Germinal center (tissue), 1 donor: ENCODE measurements at places on chromosomes 6 and 20.
A peak's percentile ranks its signal among the peaks of the same experiment; 100 is the strongest.

- DNase-seq: no peak
These were observed 277.6 kb downstream of the CLIC5 start for GRCh38 chr6:45738057-45738455.

DNA sequence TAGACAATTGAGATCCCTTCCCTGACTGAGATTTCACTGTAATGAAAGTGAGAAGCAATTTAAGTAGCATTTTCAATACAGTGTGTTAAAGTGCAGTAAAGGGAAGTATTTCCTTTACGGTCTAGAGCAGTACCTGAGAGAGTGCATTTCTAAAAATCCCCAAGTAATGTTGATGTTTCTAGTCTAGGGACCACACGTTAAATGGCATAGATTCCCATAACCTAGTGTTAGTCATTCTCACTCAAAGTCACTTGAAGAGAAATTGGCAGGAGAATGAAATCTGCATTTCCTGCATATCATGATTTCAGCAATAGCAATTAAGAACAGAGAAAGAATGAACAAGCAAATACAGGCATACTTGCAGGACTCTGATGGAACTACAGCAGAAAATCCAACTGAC lies 67.9 kb downstream of the CGA start:
- no peak for DNase-seq

GRCh38 chr6:150184850-150185731 lies 42.2 kb downstream of the PPP1R14C start:
- peak; percentile 47 for DNase-seq

GRCh38 chr6:95244751-95245150 lies 332.6 kb upstream of the MANEA start:
- DNase-seq: no peak

- no peak for DNase-seq
These were observed 25.9 kb downstream of the NOL4L start for GRCh38 chr20:32559205-32559752.

DNA sequence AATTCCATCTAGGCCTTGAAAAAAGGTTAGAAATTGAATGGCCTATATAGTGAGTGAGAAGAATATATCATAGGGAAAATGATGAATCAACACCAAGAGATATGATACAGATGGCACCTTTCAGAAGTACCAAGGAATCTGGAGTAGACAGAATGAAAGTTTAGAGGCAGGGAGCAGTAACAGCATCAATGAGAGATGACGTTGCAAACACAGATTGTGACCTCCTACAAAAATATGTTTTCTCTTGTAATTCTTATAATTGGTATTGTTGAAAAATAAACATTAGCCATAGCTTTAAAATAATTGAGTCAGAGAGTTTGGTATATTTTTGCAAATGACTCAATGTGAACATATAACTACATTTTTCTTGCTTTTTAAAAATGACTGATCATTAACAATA lies 1223.1 kb upstream of the GJE1 start:
- DNase-seq: no peak

DNA sequence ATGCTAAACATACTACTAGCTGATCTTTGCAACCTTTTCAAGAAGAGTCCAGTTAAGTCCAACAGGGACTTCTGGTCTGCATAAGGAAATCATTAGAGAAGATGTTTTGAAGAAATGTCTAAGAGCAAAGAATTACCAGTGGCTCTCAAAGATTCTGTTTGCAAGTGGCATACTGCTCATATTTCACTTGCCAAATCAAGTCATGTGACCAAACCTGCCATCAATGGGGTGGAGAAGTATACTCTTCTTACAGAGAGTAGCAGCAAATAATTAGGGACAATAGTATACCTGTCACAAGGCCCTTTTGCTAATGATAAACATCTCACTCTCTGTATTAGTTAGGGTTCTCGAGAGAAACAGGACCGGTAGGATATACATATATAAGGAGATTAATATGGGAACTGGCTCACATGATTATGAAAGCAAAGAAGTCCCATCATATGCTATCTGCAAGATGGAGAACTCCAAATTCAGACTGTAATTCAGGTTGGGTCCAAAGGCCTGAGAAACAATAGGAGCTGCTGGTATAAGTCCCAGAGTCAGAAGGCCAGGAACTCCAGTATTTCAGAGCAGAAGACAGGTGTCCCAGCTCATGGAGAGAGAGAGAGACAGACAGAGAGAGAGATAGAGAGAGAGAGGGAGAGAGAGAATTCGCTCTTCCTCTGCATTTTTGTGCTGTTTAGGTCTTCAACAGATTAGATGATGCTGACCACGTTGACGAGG lies 111.5 kb downstream of the LCA5 start:
- no peak for DNase-seq

- no peak for DNase-seq
These were observed 102.2 kb downstream of the SLC24A3 start for GRCh38 chr20:19314621-19315020.

DNA sequence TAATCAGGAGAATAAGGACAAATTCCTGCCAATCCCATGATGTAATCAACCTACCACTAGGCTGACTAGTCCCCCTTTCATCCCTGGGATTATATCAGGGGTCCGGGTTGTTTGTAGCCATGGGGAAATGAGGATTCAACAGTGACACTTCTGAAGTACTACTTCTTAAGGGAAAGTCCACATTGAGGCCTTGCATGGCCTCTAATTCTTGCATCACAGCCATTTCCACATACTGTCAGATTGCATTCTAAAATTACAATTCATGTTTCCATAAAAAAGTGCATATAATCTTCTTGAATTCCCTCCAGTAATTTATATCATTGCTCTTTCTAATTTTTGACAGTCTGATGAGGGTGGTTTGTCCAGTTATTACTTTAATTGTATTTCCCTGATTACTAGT lies 184.2 kb downstream of the PHF3 start:
- no peak for DNase-seq

- no peak for DNase-seq
These were observed 208.7 kb upstream of the PREP start for GRCh38 chr6:105611606-105612005.
